Stimulated activated CD4-positive, alpha-beta T cell treated with anti-CD3 and anti-CD28 coated beads, Interleukin-12 subunit alpha, Interleukin-12 subunit beta, amount 100 ng/mL, for 24 hours (primary cell): ENCODE measurements at places on chromosomes 16 and 17.

DNA sequence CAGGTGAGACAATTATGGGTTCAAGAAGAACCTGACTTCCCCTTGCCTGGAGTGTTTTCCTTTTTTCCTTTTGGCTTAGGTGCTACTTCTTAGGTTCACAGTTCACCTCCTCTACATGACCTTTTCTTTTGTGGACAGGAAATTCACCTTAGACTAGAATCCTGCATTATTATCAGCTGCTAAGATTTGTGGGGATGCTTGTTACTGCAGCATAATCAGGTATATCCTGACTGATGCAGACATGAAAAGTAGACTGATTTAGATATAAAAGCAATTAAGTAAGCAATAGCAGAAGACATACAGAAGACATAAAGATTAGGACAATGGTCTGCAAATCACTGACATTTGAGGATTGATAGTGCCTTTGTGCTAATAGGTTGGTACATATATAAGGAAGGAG, 168.3 kb downstream of the SALL1 start:
- no peak for DNase-seq

DNA sequence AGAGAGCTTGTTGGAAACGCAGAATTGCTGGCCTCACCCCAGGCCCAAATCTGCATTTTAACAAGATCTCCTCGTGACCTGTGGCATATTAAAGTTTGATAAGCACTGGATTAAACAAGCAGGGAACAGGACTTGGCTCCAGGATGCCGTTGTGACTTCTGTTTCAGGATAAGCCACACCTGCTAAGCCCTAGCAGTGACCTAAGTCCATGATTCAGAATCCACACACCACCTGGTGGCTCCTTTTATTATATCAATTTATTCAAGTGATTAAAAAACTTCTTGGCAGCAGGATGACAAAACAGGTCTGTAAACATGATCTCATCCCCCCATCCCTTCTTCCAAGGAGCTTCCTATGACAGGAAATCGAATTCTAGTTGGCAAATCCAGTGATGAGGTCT, 9.1 kb downstream of the NAGPA start:
- DNase-seq, result no peak

- DNase-seq, result no peak
These were observed 17.8 kb upstream of the ITGAE start for GRCh38 chr17:3818786-3819185.

- no peak for DNase-seq
These were observed 664.5 kb downstream of the WWOX start for GRCh38 chr16:78763821-78764440.

DNA sequence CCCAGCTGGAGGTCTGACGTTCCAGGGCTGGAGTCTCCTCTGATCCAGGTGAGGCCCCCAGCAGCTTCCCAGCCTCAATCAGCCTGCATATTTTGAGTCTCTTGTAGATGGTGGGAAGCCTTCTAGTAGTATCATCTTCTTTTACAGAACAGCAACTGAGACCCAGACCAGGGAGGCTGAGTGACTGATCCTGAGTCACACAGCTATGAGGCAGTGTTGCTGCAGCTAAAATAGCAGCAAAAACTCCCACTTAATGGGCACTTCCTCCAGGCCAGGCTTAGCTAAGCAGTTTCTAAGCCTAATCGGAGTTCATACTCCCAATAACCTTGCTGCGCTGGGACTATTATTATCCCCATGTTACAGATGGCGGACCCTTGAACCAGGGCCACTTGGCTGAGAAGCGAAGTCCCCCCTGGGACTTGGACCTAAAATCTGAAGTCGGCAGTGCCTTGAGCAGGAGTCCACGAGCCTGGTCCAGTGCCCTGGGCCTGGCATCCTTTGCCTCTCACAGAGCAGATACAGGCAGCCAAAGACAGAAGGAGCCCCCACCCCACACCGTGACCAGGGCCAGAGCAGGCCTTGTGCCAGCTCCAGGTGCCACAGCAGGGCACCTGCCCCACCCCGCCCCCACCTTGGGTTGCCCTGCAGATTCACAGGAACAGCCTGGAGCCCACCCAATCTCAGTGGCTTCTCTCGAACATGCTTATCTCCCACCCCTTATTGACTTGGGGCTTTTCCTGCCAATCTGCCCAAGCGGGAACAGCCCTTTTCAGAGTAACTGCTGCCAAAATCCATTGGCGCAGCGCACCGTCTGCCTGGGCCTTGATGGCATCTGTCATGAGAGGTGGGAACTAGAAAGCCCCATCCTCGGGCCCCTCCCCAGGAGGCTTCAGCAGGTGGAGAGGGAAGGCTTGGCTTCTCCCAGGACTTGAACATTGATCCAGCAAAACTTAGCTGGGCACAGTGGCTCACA, 65.1 kb downstream of the SOCS1 start:
- DNase-seq, result no peak

DNA sequence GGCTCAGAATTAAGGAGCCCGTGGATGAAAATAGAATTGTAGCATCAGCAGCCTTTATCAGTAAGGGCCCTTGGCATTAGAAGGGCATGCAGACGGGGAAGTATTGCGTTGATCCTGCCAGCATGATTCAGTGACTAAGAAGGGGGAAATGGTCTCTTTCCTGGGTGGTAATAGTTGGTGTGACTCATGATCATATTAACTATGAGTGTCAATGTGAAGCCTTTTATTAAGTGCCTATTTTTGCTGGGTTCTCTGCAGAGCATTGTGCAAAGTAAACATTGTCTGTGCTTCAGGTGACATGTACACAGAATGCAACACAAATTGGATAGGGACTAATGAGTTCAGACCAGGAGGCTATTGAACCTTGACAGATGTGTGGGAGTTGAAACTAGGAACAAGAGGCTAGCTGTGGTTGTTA, 24.5 kb downstream of the RCVRN start:
- no peak for DNase-seq

GRCh38 chr16:2325181-2325580, 15.3 kb downstream of the ABCA3 start:
- DNase-seq, result no peak

DNA sequence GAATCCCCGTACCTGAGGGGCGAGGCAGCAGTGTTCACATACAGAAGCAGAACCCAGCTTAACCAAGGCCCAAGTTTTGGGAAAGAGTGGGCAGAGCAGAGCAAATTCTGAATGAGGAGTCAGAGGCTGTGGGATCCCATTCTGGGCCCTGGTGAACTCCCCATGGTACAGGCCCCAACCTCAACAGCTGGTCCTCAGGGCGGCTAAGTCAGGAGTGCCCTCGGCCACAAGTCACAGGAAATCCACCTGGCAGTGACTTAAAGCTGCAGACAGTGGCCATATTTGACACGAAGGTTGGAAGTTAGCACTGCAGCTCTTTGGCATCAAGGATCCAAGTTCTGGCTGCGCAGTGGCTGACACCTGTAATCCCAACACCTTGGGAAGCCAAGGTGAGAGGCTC, 237.1 kb downstream of the PARN start:
- no peak for DNase-seq

DNA sequence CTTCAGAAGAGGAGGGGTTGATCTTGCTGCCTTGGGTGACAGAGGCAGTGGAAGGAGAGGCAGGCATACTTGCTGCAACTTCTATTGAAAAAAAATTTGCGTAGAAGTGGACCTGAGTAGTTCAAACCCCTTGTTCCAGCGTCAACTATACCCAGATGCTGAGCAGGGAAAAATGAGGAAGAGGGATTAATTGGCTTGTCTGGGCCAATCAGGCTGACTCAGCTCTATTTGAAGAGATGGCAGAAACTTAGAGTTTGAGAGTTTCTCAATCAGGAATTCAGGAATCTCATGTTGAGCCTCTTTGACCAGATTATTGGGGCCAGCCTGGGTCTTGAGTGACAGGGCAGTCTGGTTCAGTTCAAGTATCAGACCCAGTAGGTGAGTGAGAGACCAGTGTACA, 17.6 kb downstream of the CASC3 start:
- no peak for DNase-seq

DNA sequence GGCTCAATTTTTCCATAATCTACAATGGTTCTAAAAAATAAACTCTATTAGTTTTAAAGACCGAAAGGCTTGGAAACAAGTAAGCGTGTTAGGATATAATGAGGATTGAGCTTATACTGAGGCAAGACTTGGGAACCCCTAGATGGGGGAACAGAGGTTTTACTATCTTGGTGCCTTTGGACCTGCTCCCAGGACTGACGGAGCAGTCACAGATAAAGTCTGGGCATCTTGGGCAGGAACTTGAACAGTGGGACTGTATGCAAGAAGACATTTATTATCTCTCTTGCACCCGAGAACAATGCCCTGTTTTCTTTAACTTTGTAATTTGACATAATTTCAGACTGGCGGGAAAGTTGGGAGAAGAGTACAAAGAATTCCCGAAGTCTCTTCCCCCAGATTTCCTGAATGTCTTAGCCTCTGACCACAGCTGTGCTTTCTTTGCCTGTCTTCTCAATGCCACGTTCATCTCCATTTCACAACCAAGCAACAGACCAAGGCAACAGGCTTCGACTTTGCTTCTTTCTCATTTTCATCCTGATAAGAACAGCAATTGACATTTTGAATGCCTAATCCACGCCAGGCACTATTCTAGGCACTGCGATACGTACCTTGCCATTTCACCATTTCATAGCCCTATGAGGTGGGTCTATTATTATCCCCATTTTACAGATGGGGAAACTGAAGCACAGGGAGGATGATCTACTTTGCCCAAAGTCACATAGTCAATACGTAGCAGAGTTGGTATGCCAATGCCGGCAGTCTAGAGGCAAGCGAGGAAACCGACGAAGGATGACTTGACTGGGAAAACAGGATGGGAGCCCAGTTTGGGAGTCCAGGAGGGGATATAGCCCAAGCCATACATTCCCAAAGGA, 3.0 kb upstream of the IL4R start:
- DNase-seq, result no peak

DNA sequence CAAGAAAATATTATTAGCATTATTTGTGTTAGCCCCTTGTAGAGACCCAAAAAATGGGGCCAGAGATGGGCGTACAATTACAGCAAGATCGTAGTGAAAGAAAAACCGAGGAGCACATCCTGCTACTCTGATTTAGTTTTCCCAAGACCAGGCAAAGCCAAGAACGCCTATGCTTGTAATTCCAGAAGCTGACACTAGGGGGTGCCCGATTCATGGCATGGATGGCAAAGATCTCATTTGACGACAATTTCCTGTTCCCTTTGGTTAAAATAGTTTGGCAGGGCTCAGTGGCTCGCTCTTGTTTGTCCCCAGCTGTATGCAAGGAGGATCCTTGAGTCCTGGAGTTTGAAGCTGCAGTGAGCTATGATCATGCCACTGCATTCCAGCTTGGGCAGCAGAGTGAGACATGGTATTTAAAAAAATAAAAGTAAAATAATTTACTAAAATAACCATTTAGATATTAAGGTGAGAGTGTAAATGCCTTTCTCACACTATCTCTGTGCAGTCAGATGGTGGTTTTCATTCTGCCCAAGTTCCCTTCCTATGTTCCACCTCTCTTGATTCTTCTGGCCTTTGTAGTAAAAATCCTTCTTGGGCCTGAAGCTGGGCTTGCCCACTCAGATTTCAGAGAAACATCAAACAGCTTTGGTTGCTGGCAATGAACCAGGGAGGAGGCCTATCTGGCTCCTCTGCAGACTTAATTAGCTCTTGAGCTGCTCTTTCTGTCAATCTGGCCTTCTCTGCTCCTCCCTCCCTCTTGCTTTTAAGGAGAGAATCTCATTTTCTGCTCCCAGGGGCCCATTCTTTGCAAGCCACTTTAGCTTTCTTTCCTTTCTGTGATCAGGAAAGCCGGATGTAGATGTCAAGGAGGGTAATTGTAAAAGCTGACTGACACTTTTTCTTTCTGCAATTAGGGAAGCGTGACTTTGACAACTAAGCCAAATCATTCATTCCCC, 31.2 kb downstream of the TMEM238L start:
- DNase-seq, result peak; percentile 59

DNA sequence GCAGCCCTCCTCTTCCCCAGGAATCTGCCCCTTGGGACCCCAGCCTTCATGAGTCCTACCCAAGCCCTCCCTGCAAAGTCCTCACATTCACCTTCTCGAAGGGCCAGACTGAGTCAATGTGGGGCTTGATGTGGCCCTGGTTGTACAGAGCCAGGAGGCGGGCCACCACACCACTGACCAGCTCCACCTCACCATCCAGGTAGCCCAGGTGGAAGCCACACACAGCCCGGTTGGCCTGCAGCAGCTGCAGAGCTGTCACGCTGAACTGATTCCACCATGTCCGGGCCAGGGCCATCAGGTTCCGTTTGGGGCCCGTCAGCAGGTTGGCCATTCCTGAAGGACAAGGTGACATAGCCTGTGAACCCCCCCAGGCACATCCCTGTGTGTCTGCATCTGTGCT, 6.0 kb downstream of the VAT1 start:
- DNase-seq, result no peak

- no peak for DNase-seq
These were observed 230.7 kb upstream of the CCL2 start for GRCh38 chr17:34024386-34024785.

DNA sequence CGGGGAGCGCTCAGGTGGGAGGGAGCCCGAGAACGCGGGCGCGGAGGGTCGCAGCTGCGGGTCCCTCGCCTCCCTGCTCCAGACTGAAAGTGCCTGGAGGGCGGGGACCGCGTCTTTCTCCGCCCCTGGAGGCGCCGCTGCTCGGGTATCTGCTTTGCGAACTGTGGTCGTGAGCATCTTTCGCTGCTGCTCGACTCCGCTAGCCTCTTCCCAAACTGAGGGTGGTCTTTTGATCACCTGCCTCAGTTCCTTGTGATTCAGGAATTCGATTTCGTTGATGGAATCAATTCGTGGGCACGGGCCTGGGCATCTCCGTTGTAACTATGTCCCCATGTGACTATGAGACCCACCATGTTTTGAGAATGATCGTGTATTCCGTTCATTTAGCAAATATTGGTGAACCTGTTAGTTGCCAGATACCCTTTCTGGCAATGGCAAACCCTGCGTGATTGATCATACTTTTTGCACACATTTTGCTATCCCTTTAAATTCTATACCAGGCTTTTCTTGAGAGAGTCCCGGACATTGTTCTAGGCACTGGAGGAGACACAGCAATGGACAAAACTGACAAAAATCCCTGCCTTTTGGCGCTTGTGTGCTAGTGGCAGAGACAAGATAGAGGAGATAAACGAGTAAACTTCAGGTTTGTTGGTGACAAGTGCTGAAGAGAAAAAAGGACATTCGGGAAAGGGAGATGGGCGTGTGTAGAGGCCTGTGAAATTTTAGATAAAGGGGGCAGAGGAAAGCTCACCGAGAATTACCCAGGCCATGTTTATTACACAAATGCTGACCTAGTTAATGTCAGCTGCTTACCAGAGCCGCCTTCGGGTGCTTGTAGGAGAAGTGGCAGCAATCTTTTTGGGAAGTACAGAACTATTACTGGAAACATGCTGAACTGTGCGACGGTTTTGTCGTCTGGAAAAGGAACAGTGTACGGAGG, 948 bp downstream of the UTP18 start:
- DNase-seq, result no peak

GRCh38 chr17:40307740-40308239, 1.2 kb upstream of the RARA start:
- no peak for DNase-seq

DNA sequence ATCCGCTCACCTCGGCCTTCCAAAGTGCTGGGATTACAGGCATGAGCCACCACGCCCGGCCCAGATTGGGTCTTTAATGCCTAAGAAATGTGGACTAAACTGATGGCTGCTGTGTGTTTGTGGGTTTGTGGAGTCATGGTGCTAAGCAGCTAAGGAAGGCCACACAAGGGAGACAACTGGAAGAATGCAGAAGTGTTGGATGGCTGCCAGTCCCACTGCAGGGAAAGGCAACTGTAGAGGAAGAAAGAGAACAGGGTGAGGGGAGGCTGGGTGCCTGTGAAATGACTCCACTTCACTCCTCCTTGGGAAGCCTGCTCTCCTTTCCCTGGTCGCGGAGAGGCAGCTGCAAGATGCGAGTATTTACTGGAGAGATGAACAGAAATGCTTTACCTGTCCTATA, 23.5 kb upstream of the SIAH1 start:
- DNase-seq, result no peak

- no peak for DNase-seq
These were observed 56.3 kb upstream of the HNF1B start for GRCh38 chr17:37801171-37801570.
